ENCODE measurements at places on chromosomes 13 and 19.

- DNase-seq: no peak
These were observed 167.8 kb downstream of the DLEU7 start for GRCh38 chr13:50675651-50676050.

- DNase-seq: no peak
These were observed 76.5 kb upstream of the RNF113B start for GRCh38 chr13:98253526-98253925.

GRCh38 chr13:39587939-39588338, 15.1 kb downstream of the LHFPL6 start:
- no peak for DNase-seq

DNA sequence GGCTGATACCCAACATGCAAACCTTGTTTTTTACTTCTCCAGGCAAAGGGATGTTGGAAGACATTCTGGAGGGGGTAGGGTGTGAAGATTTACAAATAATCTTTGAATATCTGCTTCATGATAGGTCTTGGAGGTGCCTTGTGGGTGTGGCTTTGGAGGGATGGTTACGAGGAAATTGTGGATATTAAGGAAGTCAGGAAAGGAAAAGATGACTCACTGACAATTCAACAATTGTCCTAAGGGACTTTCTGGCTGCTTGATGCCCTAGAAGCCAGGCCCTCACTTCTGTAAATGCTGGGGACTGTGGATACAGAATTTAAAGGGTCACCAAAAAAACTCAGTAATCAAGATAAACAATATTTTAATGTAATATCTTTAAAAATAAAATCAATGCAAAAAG, 37.4 kb upstream of the ZNF527 start:
- DNase-seq: no peak

GRCh38 chr13:87872813-87873212, 201.6 kb downstream of the SLITRK5 start:
- DNase-seq: no peak

DNA sequence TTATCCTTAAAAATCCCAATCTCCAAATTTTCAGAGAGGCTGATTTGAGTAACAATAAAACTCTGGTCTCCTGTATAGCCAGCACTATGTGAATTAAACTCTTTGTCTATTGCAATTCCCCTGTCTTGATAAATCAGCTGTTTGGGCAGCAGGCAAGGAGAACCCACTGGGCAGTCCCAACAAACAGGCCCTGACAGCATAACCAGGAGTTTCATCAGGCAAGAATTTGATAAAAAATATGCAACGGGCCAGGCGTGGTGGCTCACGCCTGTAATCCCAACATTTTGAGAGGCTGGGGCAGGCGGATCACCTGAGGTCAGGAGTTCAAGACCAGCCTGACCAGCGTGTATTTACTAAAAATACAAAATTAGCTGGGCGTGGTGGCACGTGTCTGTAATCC, 42.1 kb downstream of the STK24 start:
- no peak for DNase-seq

DNA sequence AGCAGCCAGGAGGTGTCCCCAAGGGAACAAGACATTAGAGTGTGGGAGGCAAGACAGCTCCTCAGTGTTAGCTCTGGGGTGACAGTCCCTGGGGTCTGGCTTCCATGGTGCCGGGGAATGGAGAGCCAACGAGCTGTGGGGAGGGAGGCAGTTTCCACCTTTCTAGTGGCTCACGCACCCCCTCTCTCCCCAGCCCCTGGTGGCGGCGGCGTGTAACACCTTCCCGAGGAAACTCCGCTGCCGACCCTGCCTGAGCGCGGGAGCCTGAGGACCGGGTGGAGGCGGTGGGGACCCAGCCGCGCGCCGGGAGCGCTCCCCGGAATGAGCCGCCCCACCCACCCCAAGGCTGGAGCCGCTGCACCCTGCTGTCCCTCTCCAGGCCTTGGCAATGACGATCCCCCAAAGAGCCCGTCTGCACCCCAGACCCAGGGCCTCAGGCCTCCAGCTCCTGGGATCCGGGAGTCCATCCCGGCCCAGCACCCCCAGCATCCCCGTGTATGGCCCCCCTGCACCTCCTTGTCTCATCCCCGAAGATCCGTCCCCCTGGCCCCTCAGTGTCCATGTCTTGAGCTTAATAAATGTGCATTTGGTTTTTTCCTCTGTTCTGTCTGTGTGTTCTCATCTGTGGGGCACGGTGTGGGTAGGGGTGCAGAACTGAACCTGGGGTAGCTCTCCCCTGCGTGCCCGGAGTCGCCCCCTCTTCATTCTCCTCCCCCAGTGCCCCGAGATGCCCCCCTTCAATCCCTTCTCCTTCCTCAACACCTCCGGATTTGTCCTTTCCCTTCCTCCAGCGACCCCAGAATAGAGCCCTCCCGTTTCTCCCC, 622 bp upstream of the FXYD5 start:
- peak; percentile 72 for DNase-seq

DNA sequence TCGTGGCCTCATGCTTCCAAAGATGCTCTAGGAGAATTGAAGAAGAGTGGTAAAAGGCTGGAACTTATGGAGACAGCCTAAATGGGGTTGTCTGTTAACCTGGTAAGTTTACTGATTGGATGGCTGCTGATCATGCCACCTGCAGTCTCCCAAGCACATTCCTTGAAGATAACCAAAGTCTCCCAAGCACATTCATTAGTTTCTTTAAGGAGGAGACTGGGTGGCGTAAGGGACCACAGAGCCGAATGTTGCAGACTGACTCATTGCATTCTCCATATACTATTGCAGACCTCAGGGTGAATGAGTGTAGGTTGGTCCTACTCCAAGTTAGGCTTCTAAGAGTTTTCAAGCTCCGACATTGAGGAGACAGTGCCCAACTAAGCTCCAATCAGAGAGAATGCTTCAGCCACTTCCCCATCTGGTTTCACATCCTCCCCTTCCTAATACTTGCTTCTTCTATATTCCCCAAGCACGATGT, at the start of gene IGFL3:
Gene IGFL3 (minus strand): TSS at position 51 of the 478 bp plus-strand sequence. CDS start 39 bp downstream, at position 12.
- DNase-seq: no peak

DNA sequence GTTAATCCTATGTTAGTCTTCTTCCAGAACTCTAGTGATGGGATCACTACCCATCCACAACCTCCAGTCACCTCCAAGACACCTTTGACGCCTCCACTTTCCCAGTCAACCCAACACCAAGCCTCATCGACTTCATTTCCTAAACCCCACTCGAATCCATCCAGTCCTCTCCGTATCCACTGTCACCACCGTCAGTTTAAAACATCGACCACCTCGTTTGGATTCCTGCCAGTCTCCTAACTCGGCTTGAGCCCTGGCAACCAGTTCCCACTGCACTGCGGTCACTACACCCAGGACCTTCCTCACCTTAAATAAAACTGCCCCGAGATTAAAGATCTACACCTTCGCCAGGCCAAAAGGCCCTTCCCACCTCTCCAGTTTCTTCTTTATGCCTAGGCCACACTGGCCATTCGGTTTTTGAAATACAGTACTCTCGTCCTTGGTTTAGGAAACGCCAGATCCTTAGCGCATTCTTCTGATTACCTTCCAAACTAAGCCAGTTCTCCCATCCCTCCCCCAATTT, 1.2 kb downstream of the MTIF3 start:
- no peak for DNase-seq

DNA sequence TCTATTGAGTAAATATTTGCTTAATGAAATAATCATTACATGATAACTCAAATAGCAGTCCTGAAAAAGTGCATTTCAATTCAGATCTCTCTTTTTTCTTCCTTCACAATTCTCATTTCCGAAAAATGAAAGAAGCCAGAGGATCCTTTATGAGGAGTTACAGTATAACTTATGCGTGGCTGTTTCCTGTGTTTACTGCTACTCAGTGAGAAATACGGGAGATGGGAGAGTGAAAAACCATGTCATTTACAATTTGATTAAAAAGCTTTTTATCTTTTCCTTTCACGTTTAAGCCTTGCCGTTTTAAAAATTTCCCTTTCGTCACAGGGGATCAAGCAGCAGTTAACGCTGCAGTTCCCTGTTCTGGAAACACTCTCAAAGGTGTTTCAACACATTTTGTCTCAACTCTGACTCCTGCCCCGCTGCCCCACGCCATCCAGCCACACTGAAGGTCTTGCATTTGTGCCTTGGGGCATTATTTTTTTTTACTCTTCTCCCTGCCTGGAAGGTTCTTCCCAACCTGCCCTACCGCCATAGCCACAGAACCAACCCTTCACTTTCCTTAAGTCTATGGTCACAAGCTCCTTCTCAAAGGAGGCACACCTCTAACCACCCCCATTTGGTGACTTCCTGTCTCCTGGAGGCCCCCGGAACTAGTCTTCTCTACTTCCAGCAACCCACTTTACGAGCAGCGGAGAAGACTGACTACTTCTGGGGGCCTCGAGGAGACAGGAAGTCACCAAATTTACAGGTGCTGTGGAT, 17.0 kb downstream of the KL start:
- DNase-seq: no peak

DNA sequence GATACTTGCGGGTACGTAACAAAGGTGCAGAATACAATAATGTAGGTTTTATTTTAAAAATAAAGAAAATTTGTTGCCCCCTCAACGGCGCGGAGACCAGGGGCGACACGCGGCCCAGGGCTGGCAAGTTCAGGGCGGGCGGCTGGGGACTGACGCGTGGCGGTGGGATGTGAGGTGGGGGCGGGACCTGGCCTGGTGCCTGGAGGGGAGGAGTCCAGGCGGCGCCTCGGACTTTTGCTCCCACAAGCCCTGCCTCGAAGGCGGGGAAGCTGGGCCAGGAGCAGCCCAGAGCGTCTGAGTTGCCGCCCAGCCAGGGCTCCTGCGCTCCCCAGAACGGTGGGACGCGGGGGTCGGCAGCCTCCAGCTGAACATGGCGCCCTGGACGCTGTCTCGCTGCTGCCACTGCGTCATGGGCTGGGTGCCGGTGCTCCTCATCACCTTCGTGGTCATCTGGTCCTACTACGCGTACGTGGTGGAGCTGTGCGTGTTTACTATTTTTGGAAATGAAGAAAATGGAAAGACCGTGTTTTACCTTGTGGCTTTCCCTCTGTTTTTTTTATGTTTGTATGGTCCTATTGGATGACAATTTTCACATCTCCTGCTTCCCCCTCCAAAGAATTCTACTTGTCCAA, 1122.8 kb upstream of the ATXN8OS start:
- no peak for DNase-seq

- no peak for DNase-seq
These were observed 5.1 kb downstream of the RAP2A start for GRCh38 chr13:97438856-97439595.

- DNase-seq: peak; percentile 78
These were observed 61.4 kb upstream of the NFIC start for GRCh38 chr19:3304871-3305423.

DNA sequence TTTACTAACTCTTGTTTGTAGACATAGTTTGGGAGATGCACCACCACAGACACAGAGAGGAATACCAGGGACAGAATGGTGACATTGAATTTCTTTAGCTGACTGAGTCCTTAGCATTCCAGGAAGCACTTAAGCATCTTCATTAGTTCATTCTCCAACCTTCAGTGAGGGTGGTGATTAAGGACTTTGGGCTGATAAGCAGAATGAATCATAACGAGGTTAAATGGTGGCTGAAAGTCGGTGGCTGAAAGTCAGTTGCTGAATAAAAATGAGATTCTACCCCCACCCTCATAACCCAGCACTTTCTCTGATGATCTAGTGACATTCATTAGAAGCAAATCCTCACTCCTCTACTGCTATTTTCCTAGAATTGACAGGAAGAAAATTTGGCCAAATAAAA, 10.6 kb downstream of the PCDH8 start:
- DNase-seq: no peak

DNA sequence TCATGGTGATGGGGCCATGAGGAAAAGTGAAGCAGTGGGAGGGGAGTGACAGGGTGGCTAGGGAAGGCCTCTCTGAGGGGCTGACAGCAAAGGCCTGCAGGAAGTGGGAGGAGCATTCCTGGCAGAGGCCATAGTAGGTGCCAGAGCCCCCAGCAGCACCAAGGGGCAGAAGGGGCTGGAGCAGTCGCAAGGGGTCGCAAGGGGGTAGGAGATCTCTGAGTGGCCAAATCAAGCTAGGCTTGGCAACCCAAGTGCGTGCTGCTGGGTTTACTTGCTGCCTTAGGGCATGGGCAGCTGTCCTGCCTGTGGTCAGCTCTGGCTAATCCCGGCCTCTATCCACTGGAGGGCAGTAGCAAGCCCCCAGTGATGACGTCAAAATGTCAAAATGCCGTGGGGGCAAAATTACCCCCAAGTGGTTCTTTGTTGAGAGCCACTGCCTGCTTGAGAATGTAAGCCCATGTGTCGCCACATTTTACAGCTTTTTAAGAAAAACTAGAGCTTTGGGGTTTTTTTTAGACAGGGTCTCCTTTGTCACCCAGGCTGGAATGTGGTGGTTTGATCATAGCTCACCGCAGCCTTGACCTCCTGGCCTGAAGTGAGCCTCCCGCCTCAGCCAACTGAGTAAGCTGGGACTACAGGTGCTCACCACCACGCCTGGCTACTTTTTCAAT, 11.8 kb downstream of the CCDC97 start:
- no peak for DNase-seq

GRCh38 chr19:12867120-12868099, 13.8 kb downstream of the DNASE2 start:
- peak; percentile 58 for DNase-seq

DNA sequence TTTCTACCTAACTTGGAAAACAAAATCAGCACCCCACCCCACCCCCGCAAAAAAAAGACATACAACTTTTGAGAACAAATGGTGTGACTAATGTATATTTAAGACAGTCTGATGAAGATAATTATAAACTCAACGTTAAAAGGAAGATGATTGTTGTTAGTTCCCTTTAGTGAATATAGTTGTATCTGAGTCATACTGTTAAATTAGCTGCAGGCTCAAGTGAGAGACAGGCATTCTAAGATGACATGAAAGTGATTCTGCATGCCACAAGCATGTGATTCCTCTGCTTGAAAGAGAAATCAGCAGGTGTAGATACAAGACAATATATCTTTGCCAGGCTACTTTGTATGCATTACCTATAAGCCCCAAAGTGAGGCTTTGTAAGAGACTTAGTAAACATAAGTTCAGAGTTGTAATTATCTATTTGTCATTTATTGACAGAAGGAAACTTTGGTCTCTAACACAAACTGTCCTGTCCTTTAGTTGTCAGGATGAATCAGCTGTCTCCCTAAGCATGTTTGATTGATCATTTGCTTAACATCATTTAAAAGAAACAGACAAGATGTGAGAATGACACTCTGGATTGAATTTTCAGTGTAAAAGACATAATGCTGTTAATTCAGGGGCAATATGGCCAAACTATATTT, 319.4 kb upstream of the HTR2A start:
- no peak for DNase-seq

- no peak for DNase-seq
These were observed 121.2 kb upstream of the MLNR start for GRCh38 chr13:49098771-49099512.

Measured in T-cell (primary cell).